ENCODE measurements at places on chromosomes 1 and 21.

DNA sequence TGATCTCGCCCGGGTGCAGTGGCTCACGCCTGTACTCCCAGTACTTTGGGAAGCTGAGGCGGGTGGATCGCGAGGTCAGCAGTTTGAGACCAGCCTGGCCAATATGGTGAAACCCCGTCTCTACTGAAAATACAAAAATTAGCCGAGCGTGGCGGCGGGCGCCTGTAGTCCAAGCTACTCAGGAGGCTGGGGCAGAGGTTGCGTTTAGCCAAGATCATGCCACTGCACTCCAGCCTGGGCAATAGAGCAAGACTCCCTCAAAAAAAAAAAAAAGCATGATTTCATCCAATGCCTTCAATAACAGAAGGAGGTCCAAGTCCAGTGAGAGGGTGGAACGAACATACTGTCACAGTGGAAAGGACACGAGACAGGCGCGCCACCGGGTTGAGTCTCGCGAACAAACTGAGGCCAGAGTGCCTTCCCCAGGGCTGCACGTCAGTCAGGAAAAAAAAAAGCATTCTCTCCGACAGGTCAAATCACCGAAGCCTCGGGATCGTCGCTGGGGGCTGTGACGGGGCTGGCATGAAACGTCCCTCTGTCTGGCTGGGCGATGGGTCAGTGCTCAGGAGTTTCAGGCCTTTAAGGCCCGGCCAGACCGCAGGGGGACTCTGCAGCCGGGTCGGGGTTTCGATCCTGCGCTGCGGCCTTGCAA, 8.4 kb upstream of the CROCC start:
- DNase-seq, result no peak

- DNase-seq, result no peak
These were observed 433.7 kb downstream of the RPS6KC1 start for GRCh38 chr1:213484758-213485157.

- no peak for DNase-seq
These were observed 123.4 kb downstream of the KCNK1 start for GRCh38 chr1:233737341-233737740.

DNA sequence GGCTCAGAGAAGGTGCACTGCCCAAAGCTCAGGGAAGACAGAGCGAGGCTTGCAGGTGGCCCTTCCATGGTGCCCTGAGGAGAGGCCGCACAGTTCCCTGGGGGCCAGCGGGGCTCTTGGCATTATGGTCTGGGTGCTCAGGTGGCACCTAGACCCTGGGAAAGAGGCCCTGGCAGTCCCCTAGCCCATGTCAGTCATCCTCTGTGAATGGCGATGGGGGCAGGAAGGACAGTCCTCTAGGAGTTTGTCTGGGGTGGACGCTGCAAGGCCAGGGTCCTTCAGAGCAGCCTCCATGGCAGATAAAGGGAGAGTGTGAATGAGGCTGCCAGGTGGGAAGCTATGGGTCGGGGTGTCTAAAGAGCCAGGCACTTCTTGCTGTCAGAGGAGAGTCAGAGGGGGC, 345.9 kb upstream of the VAMP3 start:
- no peak for DNase-seq

DNA sequence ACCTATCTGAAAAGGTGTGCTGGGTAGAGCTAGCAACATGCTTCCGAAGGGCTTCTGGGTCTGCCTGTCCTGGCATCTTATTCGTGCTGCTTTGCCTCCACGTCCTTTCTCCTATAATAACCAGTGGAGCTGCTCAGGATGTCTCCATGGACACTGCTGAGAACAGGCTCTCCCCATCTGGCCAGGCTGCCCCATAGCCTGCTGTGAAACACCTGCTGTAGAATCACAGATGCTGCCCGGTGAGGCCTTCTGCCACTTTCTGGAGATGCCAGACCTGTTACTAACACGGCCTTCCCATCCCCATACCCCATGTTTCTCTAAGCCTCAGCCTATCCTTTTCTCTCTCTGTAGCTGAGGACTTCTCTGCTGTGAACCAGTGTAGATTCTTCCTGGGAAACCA, 120.5 kb downstream of the IER5 start:
- DNase-seq, result peak; percentile 97

DNA sequence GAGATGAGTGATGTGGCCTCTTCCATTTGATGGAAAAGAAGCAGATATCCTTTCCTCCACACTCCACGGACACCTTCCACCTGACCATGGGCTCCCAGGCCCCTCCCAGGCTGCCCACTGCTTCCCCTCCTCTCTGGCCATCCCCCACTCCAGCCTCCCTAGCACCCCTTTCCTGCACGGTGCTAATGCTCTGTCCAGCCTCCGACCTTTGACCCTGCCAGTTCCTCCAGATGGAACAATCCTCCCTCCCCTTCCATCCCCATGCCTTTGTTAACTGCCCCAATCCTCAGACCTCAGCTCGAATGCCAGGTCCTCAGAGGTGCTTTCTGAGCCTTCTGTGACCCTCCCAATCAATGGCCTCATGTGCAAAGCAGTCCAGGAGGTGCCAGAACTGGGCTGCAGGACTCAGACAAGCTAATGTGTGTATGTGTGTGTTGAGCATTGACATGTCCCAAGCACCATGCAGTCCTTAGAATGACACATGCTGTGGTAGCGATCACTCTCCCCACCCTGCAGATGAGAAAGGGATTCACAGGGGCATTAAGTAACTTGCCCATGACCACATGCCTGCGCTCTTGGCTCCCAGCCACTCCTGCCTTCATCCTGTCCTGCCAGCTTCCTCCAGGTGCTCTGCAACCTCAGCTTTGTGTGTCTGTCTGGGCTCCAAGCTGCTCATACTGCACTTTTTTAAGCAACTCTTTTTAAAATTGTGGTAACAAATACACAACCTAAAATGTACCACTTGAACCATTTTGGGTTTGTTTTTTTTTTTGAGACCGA, 63.5 kb upstream of the EDN2 start:
- DNase-seq, result peak; percentile 48

- DNase-seq, result no peak
These were observed 56.7 kb upstream of the ETV3 start for GRCh38 chr1:157194731-157195520.

DNA sequence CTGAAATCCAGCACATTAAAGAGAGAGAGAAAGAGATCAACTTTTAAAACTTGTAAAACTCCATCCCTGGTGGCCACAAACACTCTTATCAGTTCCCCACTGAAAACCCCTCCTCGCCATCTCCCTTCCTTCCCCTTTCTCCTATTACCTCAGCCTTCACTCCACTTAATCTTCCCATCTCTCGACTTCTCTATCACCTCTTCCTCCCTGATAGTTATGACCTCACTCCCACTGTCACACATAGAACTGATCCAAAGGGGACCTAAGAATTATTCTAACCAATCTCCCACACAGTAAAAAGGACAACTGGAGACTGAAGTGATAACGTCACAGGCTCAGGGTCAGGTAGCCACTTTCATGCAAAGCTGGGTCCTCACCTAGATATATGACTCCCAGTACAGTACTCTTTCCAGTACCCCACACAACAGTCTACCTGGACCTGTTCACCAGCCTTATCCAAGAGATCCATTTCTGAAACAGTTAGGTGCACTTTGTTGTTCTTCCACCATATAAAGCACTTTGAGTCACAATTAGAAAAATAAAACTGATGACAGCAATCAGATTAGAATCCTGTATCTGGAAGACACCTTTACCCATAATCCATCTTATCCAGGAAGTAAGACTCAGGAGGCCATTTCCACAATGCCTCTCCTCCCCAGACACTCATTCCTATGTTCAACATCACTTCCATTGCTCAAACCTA, 324.8 kb downstream of the SMYD3 start:
- no peak for DNase-seq

GRCh38 chr1:101137144-101138126, 99.4 kb upstream of the S1PR1 start:
- DNase-seq, result no peak

- no peak for DNase-seq
These were observed 140.9 kb downstream of the RHOU start for GRCh38 chr1:228876187-228876586.

DNA sequence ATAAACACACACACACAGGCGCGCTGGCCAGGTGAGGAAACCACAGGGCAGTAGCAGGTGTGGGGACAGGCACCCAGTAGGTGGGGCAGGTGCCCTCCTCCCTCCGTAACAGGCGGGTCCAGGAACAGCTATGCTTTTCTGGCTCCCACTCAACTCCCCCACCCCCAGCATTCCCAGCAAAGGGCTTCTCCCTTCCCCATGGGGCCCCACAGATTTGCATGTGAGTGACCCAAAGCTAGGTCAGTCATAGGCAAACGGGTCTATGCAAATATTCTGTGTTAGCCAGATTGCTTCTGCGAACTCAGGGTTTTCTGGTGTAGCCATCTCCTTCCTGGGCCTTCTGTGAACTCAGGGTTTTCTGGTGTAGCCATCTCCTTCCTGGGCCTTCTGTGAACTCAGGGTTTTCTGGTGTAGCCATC, 114.2 kb downstream of the SIK1 start:
- DNase-seq, result peak; percentile 95

DNA sequence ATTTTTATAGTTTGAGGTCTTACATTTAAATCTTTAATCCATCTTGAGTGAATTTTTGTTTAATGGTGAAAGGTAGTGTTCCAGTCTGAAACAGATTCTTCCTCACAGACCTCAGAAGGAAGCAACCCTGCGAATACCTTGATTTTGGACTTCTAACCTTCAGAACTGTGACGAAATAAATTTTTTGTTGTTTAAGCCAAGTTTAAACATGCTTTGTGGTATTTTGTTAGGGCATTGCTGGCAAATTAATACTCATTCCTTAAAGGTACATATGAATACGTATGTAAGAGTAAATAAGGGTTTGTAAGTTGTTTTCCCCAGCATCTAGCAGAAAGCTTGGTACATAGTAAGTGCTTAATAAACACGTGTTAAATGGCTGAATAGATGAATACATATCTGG, 100.3 kb downstream of the SEC16B start:
- DNase-seq, result no peak

DNA sequence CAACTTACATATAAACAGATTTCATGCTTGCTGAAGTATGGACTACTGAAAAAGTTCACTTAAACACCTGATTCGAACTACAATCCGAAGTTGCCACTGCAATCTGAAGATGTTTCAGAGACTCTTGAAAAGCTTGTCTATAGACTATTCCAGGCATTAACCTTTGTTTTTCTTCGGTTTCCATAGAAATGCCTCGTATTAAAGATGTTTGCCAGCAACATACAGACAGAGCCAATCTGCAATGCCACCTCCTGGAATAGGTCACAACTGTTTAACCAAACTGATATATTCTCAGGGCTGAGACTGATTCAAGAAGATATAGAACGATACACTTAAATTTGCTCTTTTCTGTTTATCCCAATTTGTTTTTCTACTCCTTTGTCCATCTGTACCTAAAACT, 28.9 kb upstream of the DMRTB1 start:
- DNase-seq, result no peak

DNA sequence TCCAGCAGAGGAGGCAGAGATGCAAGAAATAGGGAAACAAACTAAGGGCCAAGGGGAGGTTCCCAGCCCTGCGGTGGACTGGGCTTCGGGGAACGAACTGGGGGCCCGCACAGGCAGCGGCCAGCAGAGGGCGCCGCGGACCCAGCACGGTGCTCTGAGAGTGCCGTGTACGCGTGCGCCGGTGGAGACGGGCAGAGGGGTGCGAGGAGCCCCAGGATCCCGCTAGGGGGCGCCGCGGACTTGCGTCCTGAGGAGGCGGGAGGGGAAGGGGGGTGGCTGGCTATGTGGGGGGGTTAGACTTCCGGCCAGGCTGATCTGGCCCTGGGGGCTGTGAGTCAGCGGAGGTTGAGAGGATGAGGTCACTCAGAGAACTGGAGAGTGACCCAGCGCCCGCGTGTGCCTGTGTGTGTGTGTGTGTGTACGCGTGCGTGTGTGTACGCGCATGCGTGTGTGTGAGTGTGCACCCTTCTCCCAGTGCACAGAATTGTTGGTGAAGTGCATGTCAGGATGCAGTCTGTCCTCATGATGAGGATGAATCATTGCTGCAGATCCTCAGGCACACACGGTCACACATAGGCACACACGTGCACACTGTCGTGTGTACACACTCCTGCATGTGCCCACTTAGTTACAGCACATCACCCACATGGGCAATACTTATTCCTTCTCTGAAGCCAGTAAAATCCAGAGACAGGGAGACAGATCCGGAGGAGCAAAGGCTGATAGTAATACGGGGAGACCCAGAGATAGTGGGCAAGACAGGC, 17.0 kb downstream of the NES start:
- peak; percentile 98 for DNase-seq

GRCh38 chr1:54268762-54269297, 68.9 kb downstream of the MRPL37 start:
- DNase-seq, result no peak

- peak; percentile 45 for DNase-seq
These were observed 6.9 kb downstream of the PINK1 start for GRCh38 chr1:20640183-20640597.

DNA sequence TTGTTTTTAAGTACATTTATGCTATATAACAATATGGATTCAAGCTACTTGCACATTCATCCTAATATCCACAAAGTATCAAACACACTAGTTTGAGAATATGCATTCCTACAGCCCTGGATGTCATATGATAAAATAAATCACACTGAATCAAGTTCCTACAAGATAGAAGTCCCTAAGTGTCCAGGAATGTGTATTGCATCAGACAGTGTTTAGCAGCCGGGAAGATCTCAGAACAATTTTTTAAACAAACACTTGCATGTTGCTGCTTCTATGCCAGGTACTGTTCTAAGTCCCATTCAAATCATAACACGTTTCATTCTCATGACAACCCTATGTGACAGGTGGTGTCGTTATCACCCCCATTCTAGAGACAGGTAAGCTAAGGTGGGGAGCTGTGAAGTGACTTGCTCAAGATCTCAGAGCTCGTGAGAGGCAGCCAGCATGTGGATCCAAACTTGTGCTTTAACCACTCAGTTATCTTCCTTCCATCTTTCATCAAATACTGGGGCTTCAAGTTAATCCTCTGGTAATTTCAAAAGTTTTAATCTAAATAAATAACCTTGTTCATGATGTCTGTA, 68.3 kb upstream of the KIF26B start:
- DNase-seq, result no peak

DNA sequence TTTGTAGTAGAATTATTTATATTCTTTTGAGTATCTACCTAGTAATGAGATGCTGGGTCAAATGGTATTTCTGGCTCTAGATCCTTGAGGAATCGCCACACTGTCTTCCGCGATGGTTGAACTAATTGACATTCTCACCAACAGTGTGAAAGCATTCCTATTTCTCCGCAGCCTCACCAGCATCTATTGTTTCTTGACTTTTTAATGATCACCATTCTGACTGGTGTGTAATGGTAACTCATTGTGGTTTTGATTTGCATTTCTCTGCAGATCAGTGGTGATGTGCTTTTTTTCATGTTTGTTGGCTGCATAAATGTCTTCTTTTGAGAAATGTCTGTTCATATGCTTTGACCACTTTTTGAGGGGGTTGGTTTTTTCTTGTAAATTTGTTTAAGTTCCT, 15.3 kb upstream of the IL23R start:
- DNase-seq, result no peak

DNA sequence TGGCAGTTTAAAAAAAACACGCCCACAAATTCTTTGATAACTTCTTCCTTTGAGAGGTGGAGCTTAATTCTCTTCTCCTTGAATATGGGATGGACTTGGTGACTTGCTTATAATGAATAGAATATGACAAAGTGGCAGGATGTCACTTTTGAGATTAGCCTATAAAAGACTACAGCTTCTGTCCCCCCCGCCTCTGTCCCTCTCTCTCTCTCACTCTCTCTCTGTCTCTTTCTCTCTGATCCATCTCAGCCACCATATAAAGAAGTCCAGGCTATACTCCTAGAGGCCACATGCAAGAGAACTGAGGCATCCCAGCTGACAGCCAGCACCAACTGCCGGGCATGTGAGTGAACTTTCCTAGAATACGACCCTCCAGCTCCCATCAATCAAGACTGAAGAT, 7.7 kb upstream of the DMBX1 start:
- no peak for DNase-seq
